Karpas-422 (cell line): ENCODE measurements at places on chromosomes 5 and 9. TPM values are rescaled to one million over a fixed set of nuclear protein-coding genes. Genes with fewer than 3 reads are reported as not detected.

The LPAR1 gene
- not detected in 2 replicates for total RNA-seq

The OR1J2 gene
- total RNA-seq, result not detected in 2 replicates

The TAF1L gene
- total RNA-seq, result not detected in 2 replicates

The PALM2AKAP2 gene
- total RNA-seq, result not detected in 2 replicates

The ARL10 gene
- 4.8 and 5.8 TPM in 2 replicates for total RNA-seq

The ARHGEF28 gene
- not detected in 2 replicates for total RNA-seq

The CDX1 gene
- not detected in 2 replicates for total RNA-seq

The IFNA13 gene
- not detected in 2 replicates for total RNA-seq

The LCN9 gene
- total RNA-seq, result not detected in 2 replicates

The PGM5 gene
- 0.11 TPM in 1 of 2 replicates, not detected in the other for total RNA-seq

The ST8SIA4 gene
- 17.1 and 20.4 TPM in 2 replicates for total RNA-seq

The RPL7A gene
- 2,407 and 2,991 TPM in 2 replicates for total RNA-seq

The ACTBL2 gene
- not detected in 2 replicates for total RNA-seq

The ACOT12 gene
- total RNA-seq, result 0.18 and 0.26 TPM in 2 replicates

The OR13J1 gene
- total RNA-seq, result not detected in 2 replicates

The TAF11L11 gene
- total RNA-seq, result not detected in 2 replicates

The TMEM174 gene
- total RNA-seq, result not detected in 2 replicates

The SPAAR gene
- not detected in 2 replicates for total RNA-seq

The SCGB3A2 gene
- not detected in 2 replicates for total RNA-seq

The NUTM2G gene
- not detected in 2 replicates for total RNA-seq

The LCN6 gene
- total RNA-seq, result not detected in 2 replicates

The HCN1 gene
- not detected in 2 replicates for total RNA-seq

The LCN1 gene
- not detected in 2 replicates for total RNA-seq

The SLC4A9 gene
- total RNA-seq, result not detected in 2 replicates

The RAI14 gene
- not detected in 2 replicates for total RNA-seq

The SLC34A3 gene
- not detected in 2 replicates for total RNA-seq

The HK3 gene
- total RNA-seq, result not detected in 2 replicates

The PCDHGB5 gene
- 17.0 and 26.4 TPM in 2 replicates for total RNA-seq

The ADAMTS19 gene
- total RNA-seq, result 2.5 and 3.1 TPM in 2 replicates

The FAXDC2 gene
- total RNA-seq, result not detected in 2 replicates

The DIMT1 gene
- 48.6 and 56.5 TPM in 2 replicates for total RNA-seq

The OBP2B gene
- total RNA-seq, result not detected in 2 replicates

The ECSCR gene
- not detected in 2 replicates for total RNA-seq

The MYORG gene
- 0.45 and 1.7 TPM in 2 replicates for total RNA-seq

The GNA14 gene
- not detected in 2 replicates for total RNA-seq

The FOXD4L3 gene
- total RNA-seq, result 0.22 TPM in 1 of 2 replicates, not detected in the other

The ITK gene
- total RNA-seq, result 0.25 and 1.3 TPM in 2 replicates

The DOK3 gene
- total RNA-seq, result 138 and 188 TPM in 2 replicates

The PHF24 gene
- not detected in 2 replicates for total RNA-seq

The TEK gene
- total RNA-seq, result not detected in 2 replicates

The SYK gene
- total RNA-seq, result 151 and 216 TPM in 2 replicates

The SVEP1 gene
- total RNA-seq, result not detected in 2 replicates

The SAPCD2 gene
- total RNA-seq, result 18.6 and 53.2 TPM in 2 replicates

The SMIM33 gene
- total RNA-seq, result not detected in 2 replicates

The FOCAD gene
- total RNA-seq, result 9.3 and 34.9 TPM in 2 replicates

The MBLAC2 gene
- 8.3 and 18.0 TPM in 2 replicates for total RNA-seq

The GARIN3 gene
- not detected in 2 replicates for total RNA-seq

The PURA gene
- 5.5 and 7.2 TPM in 2 replicates for total RNA-seq

The CD274 gene
- total RNA-seq, result 0.11 and 0.29 TPM in 2 replicates

The ANKRD34B gene
- not detected in 2 replicates for total RNA-seq

The PSD2 gene
- not detected in 2 replicates for total RNA-seq

The REEP2 gene
- total RNA-seq, result 1.8 and 3.1 TPM in 2 replicates

The PCDHB5 gene
- not detected in 2 replicates for total RNA-seq

The C9orf153 gene
- 2.9 TPM in 1 of 2 replicates, not detected in the other for total RNA-seq

The ADGRV1 gene
- 0.04 TPM in 1 of 2 replicates, not detected in the other for total RNA-seq
